Mucosa of descending colon (tissue), 3 donors: ENCODE measurements at places on chromosomes 16 and 17.

DNA sequence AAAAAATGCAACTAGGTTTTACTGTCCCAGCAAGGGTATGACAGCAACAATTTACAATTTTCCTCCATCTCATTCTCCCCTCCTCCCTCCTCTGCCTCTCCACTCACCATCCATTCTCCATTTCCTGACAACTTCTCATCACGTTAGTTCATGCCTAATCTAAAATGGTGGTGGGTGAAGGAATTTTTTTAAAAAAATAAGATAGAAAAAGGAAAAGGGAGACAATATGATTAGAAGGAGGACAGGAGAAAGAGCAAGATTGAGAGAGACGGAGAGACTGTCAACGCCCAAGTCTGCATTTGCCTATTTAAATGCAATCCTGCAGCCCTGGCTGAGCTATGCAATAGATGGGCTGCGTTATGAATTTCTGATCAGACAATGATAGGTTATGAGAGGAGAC lies 380.7 kb upstream of the PSMD7 start:
- DNase-seq: no peak

DNA sequence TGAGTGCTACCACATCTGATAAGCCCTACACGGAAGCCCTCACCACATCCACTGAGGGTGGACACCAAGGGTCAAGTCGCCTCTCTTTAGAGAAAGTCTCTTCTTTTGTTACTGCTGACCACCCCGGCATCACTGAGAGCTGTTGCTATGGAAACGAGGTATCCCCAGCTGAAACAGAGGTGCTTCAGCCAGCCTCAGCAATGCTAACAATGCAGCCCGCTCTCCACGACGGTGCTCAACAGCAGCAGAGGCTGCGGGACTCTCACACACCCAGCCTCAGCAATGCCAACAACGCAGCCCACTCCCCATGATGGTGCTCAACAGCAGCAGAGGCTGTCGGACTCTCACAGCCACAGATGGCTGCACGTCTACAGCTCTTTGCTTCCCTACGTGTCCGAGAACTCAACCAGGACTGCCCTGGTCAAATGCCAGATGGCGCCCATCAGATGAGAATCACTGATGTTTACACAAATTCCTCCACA lies 41.4 kb downstream of the VPS53 start:
- no peak for DNase-seq

DNA sequence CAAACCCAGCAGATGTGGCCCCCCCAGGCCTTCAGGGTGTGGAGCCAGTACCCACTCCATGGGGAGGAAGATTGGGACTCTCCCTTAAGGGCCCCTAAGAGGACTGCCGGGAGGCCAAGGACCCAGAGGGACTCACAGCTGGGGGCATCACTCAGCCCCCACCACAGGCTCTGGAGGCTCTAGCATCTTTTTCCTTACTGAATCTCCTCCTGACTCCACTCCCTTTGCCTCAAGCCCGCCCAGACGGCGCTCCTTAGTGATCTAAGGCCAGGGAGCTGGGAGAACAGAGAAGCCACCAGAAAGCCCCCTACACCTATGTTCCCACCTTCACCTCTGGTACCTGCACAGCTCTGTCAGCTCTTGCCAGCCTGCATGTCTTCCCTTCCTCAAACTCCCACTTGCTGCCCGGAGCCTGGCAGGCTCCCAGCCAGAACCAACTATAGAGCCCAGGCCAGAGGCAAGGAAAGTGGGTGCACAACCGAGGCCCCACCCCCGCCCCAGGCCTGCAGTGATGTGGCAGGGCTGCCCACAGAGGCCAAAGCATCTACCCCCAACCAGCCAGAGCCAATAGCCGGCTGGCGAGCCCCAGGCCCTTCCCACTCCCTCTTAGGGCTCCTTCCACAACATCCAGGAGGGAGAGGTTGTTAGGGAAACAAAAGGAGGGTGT lies 22.3 kb upstream of the MPO start:
- DNase-seq: no peak

DNA sequence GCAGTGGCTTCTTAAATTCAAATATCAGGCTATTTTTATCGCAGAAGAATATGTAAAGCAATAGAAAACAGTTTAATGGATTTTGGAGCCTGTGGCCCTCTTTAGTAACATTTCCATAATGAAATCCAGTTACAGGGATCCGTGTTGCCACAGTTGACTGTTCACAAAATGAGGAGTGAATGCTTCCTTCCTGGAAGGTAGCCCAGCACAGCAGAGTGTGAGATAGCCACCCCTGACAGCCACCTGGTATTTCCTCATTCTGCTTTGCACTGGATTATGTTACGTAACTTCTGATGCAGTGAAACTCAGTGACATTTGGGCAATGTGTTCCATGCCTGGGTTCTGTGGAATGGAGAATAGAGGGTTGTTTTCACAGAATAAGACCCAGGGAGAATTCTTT lies 517.2 kb downstream of the RBFOX1 start:
- no peak for DNase-seq

DNA sequence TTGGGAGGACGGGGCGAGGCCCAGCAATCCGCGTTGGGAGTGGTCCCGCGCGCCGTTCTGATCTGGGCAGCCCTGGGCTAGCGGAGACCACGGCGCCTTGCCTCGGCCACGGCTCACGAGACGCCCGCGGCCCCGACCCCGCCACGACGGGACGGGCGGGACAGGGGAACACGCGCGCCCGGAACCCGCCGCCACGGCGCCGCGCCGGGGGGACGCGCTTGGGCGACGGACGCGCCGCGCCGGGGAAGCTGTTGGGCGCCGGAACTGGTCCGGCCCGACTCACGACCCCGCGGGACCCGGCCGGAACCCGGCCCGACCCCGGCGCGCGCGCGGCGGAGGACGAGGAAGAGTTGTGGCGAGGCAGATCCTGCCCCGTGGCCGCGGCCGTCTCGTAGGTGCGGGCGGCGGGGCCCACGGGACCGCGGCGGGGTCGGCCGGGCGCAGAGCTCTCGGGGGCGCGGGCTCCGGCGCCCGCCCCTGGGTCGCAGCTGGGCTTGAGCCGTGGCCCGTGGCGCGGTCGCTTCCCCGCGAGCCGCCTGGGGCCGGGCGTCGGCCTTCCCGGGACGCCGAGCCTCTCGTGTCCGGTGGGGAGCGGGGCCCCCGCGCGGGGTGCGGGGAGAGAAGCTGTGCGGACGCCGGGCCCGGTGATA lies at the start of gene ACSF3:
ACSF3 (plus strand) TSS at position 251 of the 650 bp plus-strand sequence. CDS start 6,830 bp downstream, outside the sequence.
- peak; percentile 57 for DNase-seq

- DNase-seq: no peak
These were observed 48.8 kb upstream of the SDK2 start for GRCh38 chr17:73693071-73693470.
